Mesangial cell (primary cell): ENCODE measurements at places on chromosomes 12 and 14. TPM values are rescaled to one million over a fixed set of nuclear protein-coding genes. Genes with fewer than 3 reads are reported as not detected.

The RTN1 gene
- total RNA-seq: 0.13 and 0.49 TPM in 2 replicates

The SYNDIG1L gene
- total RNA-seq: 0.25 TPM in 1 of 2 replicates, not detected in the other

The C12orf42 gene
- total RNA-seq: not detected in 2 replicates

The SERPINA12 gene
- total RNA-seq: not detected in 2 replicates

The GSC gene
- total RNA-seq: not detected in 2 replicates

The COL2A1 gene
- 0.49 and 0.51 TPM in 2 replicates for total RNA-seq

The PPM1H gene
- total RNA-seq: 2.4 and 12.5 TPM in 2 replicates
